ENCODE measurements at places on chromosomes 12 and 14.
A peak's percentile ranks its signal among the peaks of the same experiment; 100 is the strongest.

DNA sequence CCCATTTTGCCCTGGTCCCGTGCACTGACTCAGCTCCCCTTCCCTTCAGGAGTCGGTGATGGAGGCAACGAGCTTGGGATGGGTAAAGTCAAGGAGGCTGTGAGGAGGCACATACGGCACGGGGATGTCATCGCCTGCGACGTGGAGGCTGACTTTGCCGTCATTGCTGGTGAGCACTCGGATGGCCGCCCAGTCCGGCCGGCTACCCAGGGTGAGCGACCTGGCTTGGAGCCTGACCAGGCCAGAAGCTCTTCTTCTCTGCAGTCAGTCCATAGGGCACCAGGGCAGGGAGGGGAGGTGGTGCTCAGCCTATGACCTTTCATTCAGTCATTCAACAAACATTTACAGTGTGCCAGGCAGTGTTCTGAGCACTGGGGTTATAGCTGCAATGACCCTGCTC is 39.8 kb downstream of the GPR68 start:
- DNase-seq: no peak

DNA sequence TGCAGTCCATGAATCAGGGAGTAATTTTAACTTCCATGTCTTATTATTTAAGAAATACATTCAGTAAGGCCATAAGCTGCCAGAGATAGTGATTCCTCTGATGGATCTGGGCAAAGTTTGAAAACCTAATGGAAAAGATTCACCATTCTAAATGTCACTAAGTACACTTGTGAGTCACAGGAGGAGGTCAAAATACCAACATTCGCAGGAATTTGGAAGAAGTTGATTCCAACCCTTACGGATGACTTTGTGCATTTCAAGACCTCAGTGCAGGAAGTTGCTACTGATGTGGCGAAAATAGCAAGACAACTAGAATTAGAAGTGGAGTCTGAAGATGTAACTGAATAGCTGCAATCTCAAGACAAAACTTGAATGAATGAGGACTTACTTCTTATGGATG is 69.8 kb downstream of the OSBPL8 start:
- DNase-seq: no peak

- no peak for DNase-seq
These were observed 64.7 kb upstream of the GNPNAT1 start for GRCh38 chr14:52856139-52856538.

GRCh38 chr14:34355584-34356263 is 106.3 kb downstream of the SPTSSA start:
- DNase-seq: no peak

GRCh38 chr14:99654235-99654985 is 9.5 kb downstream of the HHIPL1 start:
- DNase-seq: no peak

- peak; percentile 47 for DNase-seq
These were observed 73.7 kb downstream of the BBS10 start for GRCh38 chr12:76274420-76275083.

DNA sequence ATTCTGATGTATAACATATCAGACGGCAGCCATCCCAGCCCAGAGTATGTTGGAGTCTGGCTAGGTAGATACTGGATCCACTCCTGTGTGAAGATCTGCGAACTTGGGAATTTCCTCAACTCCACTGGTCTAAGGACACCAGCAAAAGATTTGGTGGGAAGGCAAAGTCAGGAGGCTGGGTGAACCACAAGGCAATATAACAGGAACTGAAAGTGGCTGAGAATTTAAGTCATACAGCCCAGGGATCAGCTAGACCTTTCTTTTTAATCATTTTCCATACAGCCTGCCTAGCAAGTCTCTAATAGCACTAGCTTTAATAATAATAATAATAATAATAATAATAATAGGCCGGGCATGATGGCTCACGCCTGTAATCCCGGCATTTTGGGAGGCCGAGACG is 34.8 kb downstream of the BRAP start:
- DNase-seq: no peak

DNA sequence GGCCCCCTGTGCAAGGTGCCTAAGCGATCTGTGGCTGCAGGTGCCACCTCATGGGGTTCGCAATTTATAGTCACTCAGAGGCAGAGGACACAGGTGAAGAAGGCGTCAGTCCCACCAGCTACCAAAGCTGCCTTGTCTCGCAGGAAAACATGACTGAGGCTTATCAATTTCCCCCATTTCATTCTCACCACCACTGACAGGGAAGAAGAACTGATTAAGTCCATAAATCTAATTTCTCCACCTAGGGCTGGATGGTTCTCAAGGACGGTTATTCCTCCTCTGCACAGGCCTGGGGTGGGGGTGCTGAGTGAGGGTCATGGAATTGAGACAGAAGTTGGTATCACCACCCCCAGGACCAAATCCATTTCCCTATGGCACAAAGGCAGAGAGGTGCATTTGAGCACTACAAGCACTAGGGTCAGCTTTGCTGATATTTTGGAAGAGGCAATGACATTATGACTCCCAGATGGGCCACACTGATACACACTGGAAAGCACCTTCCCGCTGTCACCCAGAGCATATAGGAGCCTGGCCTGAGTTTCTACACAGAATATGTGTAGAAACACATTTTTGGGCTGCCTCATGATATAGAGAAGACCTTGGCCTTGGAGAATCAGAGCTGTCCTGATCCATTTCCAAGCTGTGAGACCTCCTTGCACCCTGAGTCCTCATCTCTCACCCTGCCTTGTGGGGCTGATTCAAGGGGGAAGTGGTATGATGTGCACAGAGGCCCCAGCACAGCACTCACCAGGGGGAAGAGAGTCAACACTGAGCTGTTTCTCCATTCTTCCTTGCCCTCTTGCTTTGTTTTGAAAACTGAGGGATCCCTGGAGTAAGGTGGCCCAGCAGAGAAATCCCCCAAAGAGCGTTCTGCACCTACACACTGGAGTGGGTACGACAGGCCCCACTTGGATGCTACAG is 59.4 kb downstream of the PITPNM2 start:
- no peak for DNase-seq

- peak; percentile 19 for DNase-seq
These were observed 41.4 kb downstream of the NOC4L start for GRCh38 chr12:132185705-132186104.

DNA sequence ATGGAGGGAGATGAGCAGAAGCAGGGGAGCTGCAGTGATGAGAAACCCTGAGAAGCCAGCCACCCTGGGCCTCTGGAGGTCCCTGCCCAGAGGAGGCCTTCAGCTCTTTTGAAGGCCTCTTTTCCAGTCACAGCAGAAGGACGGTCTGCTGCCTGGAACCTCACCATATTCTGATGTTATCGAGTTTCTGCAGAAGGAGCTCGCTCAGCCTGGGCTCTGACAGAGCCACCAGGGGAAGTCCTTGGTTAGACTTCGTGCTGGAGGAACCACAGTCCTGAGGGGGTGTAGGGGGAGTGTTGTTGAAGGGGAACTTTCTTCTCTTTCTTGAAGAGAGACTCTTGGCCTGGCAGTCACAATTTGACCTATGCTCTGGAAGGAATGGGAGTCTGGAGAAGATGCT is 25.1 kb upstream of the BATF start:
- peak; percentile 28 for DNase-seq

- DNase-seq: no peak
These were observed 348.8 kb downstream of the TMEM117 start for GRCh38 chr12:44184499-44185206.

DNA sequence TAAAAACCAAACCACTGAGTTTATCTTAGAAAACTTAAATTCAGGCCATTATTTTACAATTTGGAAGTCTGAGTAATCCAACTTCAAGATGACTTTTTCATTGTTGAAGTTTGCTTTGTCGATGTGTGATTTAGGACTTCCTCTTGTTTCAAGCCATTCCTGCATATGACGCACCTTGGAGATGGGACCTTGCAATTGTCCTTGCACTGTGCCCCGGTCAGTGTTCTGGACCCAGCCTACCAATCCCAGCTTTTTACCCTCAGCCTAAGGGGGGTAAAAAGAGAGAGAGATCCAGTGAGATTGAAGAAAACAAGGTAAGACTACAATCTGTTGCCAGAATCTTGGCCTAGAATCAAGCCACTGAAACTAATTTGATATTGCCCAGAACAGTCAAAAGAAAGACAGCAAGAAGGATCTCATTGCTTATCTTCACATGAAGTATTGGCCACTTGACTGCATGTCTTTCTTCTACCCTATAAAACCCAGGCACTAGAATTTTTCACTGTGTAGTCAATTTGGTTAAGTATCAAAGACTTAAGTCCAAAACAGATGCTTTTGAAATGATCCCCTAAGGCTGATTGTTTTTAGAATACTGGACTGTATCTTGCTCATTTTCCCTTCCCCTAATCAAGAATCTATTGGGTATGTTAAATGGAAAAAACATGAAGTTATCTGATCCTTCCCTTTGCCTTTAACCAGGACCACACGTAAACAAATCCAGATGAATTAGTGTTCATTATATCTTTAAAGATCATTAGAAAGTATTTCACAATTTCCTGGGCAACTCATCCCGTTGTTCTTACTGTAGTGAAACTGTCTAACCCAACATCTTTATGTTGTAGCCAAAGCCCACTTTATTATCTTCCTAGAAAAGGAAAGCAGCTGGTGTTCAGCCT is 2.4 kb upstream of the MLH3 start:
- no peak for DNase-seq

DNA sequence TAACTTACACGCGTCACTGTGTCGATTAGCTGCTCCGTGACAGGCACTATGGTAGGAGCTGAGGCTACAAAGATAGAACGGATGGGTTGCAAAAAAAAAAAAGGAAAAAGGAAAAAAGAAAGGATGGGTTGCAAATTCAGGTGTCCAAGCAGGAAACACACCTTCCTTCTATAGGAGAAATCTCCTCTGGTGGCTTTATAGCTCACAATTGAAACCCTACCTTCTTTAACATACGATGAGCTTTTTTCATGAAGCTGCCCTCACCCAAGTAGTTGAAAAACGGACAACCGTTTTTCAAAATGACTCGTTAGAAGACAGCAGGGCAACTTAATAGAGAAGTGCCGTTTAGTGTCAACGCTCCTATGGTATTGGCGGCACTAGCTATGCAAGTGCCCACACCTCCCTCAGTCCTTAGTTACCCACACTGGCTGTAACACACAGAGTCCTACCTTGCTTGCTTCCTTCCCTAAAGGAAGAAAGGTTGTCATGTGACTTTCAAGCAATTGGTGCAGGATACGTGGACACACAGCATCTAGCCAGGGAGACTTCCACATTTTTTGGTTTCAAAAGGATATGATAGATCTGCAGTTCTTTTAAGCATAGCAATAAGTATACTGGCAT is 682 bp upstream of the TRIP11 start:
- peak; percentile 9 for DNase-seq

DNA sequence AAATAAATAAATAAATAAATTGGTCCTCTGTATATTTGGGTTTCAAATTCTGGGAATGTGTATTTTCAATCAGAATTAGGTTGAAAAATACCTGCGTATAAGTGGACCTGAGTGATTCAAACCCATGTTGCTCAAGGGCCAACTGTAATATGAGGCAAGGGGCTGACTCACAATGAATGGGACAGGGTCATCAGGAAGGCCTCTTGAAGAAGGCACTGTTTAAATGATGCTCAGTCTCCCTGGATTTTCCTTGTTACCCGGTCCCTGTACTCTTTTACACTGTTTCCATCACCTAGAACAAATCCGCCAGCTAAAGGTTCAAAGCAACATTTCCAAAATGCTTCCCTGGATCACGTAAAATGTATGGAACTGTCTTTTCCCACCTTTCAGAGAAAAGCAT is 3.8 kb downstream of the PSMB5 start:
- DNase-seq: no peak

GRCh38 chr12:33439587-33440011 is at the start of gene SYT10:
Gene SYT10, minus strand, starts transcription at chr12:33439819. Its CDS starts 297 bp downstream, at chr12:33439522.
- no peak for DNase-seq

DNA sequence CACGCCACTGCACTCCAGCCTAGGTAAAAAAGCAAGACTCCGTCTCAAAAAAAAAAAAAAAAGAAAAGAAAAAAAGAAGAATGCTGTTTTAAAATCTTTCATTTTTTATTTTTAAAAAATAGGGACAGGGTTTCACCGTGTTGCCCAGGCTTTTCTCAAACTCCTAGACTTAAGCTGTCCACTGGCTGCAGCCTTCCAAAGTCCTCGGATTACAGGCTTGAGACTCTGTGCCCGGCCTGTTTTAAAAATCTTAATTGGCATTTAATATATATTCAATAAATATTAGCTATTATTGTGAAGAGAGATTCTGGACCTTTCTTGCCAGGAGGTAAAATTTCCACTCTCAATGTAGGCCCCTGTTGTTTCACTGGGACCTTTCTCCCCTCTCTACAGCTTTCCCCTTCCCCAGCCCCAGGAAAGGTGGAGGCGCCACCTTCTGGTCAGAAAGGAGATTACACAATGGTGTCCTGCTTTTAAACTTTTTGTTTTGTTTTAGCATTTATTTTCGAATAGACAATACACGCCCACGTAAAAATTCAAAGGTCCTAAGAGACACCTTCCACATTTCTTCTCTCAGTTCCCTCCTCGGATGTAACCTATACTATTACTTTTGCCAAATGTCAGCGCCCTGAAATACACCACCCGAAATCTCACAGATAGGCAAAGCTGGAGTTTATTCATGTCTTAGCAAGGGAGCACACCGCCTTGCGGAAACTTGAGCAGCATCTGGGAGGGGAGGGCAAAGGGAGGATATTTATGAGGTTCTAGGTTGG is 23.8 kb upstream of the PHC1 start:
- peak; percentile 67 for DNase-seq

- no peak for DNase-seq
These were observed 68.0 kb downstream of the RASSF3 start for GRCh38 chr12:64678248-64678647.

- no peak for DNase-seq
These were observed 97.8 kb downstream of the LGMN start for GRCh38 chr14:92650581-92651105.

DNA sequence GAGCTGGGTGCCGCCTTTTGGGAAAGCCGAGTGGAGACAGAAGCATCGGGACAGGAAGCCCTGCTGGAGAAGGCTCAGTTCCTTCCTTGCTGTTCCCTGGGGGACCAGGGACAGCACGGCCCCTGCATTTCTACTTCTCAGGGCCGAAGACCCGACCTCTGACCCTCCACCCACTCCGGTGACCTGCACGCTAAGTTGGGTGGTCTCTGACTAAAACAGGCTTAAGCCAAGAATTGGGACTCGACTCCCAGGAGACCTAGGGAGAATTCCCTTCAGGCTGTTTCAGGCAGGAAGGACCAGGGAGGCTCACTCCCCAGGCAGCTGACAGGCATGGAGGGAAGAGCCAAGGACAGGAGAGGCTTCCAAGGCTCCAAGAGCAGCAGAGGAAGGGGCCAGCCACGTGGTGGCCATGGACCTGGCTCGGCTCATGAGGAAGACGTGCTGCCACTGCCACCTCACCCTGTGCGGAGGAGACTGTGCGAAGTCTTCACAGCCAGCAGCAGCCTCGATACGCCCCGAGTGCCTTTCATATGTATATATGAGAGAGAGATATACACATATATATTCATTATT is 43.9 kb downstream of the DCAF4 start:
- no peak for DNase-seq

GRCh38 chr12:58026426-58026825 is 85.1 kb downstream of the ATP23 start:
- no peak for DNase-seq

GRCh38 chr12:118189741-118190191 is 53.8 kb downstream of the PEBP1 start:
- DNase-seq: no peak
